ENCODE measurements at places on chromosomes 6 and 20.

GRCh38 chr6:13079096-13079723 is 249.1 kb downstream of the TBC1D7 start:
- no peak for DNase-seq

DNA sequence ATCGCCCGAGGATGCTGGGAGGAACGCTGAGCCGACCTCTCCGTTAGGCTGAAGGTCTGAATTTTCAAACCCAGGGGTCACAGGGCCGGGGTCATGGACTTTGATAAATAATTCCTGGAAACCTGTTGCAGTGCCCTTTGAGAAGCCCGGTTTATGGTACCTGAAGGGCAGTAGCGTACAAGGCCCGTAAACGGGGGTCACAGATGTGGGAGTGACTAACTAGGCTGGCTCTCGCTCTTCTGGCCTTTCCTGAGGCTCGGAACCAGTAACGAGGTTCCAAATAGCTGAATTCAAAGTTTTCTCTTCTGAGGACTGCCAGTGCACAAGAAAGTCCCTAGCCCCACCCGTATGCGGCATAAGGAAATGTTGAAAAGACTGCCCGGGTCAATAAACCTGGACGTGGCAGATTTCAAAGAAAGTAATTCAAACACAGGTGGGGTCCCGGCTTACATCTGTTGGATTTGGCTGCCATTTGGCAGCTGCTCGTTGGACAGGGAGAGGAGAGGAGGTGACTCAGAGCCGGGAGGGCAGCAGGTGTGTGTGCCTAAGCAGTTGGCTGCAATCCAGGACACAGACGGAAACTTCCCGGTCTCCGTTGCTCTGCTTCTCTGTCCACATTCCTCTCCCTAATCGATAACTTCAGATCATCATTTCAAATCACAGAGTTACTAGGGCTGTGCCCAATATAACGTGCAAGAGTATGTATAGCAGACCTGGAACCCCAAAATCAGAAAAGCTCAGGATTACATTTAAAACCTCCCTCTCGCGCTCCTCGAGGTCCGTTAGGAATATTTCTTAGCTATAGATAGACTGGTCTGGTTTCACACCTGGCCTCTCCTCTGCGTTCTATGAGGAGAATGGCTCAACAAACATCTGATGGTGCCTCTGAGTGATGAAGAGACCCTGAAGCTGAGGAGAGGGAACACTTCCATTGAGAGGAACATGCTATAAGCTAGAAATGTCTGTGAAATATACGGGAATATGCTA is 765 bp upstream of the GMDS start:
- no peak for DNase-seq

DNA sequence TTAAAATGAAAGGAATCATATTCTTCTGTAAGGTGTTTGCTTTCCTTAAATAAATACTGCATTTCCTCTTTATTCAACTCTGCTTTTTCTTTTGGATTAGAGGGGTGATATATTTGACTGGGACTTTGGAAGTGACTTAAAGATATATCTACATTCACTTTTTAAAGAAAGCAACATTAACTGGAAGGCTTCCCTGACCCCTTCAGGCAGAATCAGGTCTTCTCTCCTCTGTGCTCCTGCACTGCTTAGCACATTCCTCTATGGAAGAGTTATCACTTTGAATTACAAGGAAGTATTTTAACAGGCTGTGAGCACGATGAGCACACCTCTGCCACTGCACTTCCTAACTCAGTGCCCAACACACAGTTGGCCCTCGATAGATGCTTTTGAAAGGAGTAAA is 59.2 kb upstream of the POU3F2 start:
- no peak for DNase-seq

- no peak for DNase-seq
These were observed 560.0 kb downstream of the TBC1D32 start for GRCh38 chr6:120774275-120774674.

GRCh38 chr20:44810391-44811149 is at the start of gene RIMS4:
Gene RIMS4, minus strand, starts transcription at chr20:44810546. Its CDS starts 275 bp downstream, at chr20:44810271.
- DNase-seq: no peak

GRCh38 chr20:54822386-54822785 is 347.0 kb downstream of the DOK5 start:
- DNase-seq: no peak

GRCh38 chr6:45504947-45505346 is 127.2 kb upstream of the SUPT3H start:
- no peak for DNase-seq

- DNase-seq: no peak
These were observed 105.0 kb downstream of the SLC24A3 start for GRCh38 chr20:19317237-19318069.

- no peak for DNase-seq
These were observed 147.5 kb downstream of the ERMARD start for GRCh38 chr6:169898788-169899480.

DNA sequence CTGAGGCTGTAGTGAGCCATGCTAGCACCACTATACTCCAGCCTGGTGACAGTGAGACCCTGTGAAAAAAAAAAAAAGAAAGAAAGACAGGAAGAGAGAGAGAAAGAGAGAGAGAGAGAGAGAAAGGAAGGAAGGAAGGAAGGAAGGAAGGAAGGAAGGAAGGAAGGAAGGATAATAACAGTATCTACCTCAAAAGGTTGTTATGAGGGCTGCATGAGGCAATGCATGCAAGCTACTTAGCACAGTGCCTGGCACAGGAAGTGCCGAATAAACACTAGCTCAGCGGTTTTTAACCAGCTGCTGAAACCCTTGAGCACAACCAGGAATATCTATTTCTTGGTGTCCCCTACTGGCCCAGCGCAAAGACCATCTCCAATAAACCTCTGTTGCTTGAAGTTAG is 62.3 kb upstream of the TBC1D7 start:
- no peak for DNase-seq

- no peak for DNase-seq
These were observed 326.3 kb upstream of the TSHZ2 start for GRCh38 chr20:52645822-52646221.

DNA sequence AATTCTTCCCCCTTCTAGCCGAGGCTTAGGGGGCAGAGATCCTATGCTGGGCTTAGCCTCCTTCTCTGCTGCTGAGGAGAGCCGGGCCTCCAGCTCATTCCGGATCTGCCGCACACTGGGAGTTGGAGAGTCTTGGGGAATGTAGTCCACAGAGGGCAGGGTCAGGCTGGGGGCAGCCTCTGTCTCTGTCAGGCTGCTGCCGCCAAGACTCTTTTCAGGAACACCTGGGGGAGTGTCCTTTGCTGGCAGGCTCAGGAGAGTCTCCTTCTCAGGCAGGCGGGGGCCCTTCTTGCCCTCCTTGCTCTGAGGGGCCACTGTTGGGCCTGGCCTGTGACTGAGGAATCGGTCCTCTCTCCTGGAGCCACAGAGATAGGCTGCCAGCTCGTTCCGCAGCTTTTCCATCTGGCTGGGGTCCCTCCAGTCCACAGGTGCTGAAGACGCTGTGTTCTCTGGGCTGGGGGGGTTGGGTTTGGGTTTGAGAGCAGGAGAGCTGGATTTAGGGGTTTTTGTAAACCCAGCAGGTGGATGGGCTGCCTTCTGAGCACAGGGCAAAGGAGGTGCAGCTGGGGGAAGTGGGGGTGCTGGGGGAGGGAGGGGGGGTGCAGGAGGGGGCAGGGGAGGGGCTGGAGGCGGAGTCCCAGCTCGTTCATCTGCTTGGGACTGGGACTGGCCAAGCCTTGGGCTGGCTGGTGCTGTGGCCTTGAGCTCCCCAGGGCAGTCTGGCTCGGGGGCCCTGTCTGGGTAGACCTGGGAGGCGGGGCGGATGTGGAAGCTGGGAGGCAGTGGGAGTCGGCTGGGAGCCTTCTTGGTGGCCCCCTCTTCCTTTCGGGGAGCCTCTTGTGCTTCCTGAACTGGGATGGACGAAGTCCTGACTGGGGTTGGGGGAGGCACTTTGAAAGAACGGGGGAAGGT is 36.1 kb downstream of the C6orf132 start:
- no peak for DNase-seq

DNA sequence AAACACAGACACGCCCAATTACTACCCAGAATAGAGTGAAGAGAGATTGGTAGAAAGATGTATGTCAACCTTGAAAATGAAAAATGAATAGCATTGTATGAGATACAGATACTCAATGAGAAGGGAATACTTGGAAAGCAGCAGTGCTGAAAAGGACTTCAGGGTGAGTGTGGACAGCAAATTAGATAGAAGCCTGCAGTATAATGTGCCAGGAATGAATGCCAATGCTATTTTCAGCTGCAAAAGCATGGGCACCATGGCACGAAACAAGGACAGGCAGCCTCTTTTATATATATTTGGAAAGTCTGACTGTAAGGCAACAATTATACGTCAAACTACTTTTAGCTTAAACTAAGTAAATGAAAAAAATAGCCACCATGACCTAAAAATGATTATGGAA is 118.2 kb downstream of the PTCHD4 start:
- DNase-seq: no peak

DNA sequence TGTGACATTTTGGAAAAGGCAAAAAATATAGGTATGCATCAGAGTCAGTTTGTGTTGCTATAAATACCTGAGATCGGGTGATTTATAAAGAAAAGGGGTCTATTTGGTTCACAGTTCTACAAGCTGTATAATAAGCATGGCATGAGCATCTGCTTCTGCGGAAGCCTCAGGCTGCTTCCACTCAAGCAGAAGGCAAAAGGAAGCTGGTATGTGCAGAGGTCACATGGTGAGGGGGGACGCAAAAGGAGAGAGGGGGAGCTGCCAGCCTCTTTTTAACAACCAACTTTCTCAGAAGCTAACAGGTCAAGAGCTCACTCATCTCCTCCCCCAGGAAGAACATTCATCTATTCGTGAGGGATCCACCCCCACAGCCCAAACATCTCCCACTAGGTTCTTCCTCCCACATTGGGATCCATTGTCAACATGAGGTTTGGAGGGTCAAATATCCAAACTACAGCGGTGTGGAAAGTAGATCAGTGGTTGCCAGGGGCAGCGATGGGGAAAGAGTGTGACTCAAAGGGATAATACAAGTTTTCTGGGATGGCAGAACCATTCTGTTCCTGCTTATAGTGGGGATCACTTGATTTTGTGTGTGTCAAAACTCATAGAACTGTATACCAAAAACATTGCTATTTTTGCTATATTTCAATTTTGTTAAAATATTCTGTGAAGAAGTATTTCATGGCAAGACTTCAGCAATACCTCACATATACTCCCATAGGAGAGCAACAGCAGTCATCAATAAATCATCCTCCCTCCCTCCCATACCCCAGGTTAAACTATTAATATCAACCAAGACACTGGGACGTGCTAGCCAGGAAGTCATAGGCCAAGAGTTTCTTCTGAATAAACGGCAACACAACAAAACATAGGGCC is 9.9 kb upstream of the FAM50B start:
- DNase-seq: no peak

GRCh38 chr20:53302695-53303412 is 290.8 kb downstream of the ZNF217 start:
- no peak for DNase-seq

GRCh38 chr6:69813508-69813907 is 16.7 kb upstream of the LMBRD1 start:
- peak; percentile 42 for DNase-seq

All from KG1 (cell line).